ENCODE measurements at places on chromosomes 5 and 9.

GRCh38 chr5:158235159-158235547, 376.2 kb upstream of the CLINT1 start:
- DNase-seq = no peak

- DNase-seq = no peak
Observed at GRCh38 chr5:53099546-53099945, 10.0 kb downstream of the MOCS2 start.

GRCh38 chr5:71880536-71880935, 161.5 kb downstream of the CARTPT start:
- no peak for DNase-seq

DNA sequence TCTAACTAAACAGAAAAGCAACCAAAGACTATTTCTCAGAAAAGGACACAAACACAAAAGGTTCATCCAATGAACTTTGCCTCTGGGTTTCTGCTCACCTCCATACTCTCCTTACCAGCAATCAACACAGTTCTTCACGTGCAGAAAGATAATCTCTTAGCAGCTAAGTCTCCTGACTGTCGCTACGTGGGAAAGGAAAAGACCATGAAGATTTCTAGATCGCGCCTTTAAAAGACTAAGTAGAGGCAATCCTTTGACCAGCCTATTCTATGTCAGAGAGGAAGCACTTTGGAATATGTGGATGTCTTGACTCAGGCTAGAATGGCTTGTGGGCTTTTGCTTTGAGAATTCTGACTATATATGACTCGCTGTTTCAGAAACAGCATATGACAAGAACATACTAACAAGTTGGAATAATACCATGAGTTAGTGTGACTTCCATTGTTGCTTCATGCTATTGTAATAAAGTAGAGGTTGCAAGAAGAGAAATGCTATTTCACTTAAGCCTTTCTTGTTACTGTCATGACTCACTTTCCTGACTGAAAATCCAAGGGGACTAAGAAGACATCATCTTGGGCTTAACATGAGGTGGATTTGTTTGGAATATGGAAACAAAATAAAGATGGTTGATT, 339.5 kb upstream of the RFX3 start:
- no peak for DNase-seq

- DNase-seq = no peak
Observed at GRCh38 chr9:33111631-33112030, 35.2 kb upstream of the SMU1 start.

DNA sequence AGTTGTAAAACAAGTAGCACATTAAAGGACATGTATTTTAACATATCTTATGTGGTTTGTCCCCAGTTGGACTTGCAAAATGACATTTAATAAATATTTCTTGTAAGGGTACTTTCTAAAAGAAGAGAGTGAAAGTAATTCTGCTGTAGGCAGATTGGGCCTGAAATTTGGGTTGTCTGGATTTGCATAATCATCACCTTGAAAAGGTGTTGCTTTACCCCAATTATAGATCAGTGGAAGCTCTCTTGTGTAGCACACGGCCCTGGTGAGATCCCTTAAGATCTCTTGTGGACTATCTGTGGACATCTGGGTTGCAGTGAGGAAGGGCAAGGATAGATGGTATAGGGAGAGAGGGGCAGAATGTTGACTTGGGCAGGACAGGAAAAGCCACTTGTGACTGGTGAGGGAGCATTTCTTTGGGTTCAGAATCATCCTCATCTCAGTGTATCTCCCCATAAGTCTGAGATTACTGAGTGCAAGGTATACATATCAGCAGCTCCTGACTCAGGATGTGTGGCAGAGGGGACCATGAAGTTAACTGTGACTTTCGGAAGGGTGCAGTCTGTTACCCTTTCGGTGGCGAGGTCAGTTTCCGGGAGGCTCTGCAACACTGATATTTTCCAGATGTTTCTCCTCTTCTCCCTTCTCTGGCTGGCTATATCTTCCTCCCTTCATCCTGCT, 2.0 kb upstream of the TNFAIP8 start:
- no peak for DNase-seq

DNA sequence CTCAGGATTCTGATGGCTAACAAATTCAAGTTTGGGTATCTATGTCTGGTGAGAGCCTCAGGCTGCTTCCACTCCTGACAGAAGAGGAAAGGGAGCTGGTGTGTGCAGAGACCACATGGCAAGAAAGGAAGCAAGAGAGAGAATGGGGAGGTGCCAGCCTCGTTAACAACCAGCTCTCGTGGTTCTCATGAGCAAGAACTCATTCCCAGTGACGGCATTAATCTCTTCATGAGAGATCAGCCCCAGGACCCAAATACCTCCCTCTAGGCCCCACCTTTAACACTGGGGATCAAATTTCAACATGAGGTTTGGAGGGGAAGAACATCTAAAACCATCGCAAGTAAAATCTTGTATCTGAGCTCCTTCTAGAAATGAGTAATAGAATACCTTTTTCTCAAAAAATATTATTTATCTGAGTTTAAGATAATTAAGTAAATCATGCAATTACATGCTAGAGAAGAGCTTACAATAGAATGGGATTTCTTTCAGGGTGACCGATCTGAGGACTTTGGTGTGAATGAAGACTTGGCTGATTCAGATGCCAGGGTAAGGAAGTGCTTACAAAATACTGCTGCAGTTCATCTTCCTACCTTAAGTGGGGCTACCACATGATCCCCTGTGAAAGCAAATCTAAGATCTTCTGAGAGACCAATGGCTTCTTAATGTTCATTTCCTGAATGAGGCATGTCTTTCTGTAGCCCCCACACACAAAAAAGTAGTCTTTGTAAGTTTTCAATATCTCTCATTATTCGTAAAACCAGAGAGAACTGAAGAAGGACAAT, 11.5 kb downstream of the ANXA1 start:
- no peak for DNase-seq

DNA sequence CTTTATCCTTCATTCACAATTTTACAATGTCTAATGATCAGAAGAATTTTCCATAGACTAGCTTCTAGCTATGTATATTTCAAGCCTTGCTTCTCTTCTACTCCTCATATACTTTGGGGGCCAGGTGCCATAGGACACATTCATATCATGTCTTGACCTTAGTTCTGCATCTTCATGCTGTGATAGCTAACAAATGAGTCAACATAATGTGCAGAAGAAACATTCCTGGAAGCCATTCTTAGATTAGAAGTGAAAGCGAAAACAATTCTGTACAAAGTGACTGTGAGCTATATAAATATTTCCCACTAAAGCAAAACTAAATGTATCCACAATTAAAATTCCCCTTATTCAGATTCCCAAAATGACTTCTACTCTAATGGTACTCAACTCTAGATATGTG, 320.2 kb upstream of the NREP start:
- peak; percentile 19 for DNase-seq

GRCh38 chr9:20694248-20694647, 10.2 kb downstream of the FOCAD start:
- no peak for DNase-seq

GRCh38 chr9:85208666-85209065, 533.1 kb downstream of the AGTPBP1 start:
- no peak for DNase-seq

- peak; percentile 82 for DNase-seq
Observed at GRCh38 chr9:6938447-6938846, 180.7 kb downstream of the KDM4C start.

DNA sequence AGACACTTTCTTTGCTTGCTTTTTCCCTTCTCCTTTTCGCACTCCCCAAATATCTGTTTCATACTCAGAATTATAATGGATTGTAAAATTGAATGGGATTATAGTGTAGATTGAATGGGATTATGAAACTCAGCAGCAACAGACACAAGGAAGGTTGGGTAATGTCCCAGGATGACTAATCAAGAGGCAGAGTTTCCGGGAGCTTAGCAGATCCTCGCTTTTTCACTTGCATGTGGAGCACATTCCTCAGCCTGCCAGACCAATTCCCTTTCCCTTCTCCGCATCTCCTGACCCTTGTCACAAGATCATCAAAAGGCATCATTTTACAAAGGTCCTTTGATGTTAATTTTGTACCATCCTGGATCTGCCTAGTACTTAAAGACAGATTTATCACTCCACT, 55.1 kb upstream of the SLC1A1 start:
- peak; percentile 35 for DNase-seq

GRCh38 chr9:104941597-104941996, 13.6 kb upstream of the ABCA1 start:
- no peak for DNase-seq

- no peak for DNase-seq
Observed at GRCh38 chr9:105291938-105292337, 47.5 kb downstream of the SLC44A1 start.

DNA sequence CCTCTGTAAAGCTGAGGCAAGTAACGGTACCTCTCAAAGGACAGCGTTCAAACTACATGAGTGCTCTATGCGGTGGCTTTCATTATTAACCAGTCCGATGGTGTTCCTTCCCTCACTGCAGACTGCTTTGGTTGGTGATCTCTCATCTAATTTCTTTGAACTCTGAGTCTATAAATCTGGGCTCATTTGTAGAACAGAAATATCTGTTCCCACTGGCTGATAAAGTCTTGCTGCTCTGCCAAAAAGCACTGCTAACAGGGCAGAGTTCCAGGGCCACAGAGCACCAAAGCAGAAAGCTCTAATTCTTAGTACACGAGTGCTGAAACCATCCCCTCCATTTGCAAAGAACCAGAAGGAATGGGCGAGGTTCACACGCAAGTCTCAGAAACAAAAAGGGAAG, 81.9 kb downstream of the MED27 start:
- no peak for DNase-seq

- no peak for DNase-seq
Observed at GRCh38 chr9:123717581-123718175, 212.2 kb downstream of the DENND1A start.

Measured in non-pigmented ciliary epithelial cell (primary cell).